CD8-positive, alpha-beta memory T cell (primary cell): ENCODE measurements at places on chromosomes 2 and 18.

DNA sequence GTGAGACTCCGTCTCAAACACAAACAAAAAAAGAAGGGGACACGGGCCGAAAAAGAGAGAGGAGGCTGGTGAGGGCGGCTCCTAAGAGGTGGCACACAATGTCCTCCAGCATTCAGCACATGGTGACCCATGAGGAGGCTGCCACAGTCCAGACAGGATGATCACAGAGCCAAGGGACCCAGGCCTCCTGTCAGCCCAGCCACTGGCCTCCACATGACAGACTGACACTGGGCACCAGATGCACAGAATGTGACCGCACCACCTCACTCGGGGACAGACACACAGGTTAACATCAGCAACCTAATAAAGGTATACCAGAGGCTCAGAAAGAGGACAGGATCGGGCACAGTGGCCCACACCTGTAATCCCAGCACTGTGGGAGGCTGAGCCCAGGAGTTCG lies 21.0 kb downstream of the PASK start:
- no peak for DNase-seq

DNA sequence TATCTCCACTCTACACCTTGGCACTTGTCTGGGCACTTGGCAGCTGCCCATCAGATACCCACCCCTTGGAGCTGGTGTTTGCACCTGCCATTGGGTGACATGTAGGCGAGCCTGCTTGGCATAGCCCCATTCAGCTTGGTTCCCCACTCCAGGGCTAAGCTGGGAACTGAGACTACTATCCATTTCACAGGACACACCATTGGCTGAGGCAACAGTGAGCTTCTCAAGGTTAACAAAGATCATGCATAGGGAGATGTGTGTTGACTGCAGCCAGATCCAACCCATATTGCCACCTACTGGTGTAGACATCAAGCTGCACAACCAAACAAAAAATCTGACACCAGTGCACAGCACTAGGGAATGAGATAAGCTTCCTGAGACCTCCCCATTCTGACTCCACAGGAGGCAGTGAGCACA lies 1389.8 kb upstream of the TMEFF2 start:
- DNase-seq: no peak

GRCh38 chr2:136389809-136390208 lies 271.9 kb upstream of the CXCR4 start:
- DNase-seq: no peak

DNA sequence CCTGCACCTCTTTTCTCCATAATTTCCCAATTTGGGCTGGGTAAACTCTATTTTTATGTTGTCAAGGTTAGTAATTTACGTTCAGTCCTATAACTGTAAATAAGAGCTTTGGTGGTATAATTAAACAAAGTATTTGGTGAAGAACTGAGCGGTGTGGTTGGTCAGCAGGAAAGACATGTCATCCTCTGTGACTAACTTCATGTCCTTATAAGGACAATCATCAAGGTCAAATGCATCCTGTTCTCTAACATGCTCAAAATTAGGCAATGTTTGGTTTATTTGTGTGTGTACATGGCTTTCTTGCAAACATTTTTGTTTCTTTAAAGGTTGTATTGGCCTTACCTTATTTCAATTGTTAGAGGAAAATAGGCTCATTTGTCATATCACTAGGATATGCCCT lies 121.5 kb upstream of the NABP1 start:
- no peak for DNase-seq

DNA sequence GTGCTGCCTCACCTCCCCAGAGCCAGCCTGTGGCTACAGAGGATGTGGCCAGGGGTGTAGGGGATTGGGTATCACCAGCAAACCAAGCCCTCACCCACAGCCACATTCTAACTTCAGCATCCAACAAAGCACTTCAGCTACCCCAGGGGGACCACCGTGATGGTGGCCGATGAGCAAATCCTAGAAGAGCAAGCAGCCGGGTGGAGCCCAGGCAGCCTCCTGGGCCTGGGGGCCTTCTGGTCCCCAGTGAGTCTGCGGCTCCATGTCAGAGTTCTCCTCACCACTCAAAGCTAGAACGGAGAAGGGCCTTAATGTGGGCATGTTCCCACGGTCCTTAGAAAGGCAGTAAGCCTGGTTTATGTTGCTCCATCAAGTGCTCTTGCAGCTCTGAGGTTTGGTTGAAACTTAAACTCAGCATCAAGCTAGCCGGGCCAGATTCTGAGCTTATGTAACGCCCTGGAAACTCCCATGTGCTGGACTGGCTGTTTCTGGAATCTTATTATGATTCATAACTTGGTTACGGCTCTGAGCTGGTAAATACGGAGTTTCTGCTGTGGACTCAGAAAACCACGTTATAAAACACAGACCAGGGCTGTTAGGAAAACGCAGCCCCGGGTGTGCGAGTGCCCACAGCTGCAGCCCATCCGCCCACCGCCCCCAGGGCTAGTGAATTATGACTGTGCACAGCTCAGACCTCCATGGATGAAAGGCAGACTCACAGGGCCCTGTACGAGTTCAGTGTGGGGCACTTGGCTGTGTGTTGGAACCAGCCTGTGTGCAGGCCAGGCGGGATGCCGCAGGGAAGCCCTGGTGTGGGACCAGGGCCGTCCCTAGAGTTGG lies 99.8 kb downstream of the SEPTIN10 start:
- peak; percentile 4 for DNase-seq

DNA sequence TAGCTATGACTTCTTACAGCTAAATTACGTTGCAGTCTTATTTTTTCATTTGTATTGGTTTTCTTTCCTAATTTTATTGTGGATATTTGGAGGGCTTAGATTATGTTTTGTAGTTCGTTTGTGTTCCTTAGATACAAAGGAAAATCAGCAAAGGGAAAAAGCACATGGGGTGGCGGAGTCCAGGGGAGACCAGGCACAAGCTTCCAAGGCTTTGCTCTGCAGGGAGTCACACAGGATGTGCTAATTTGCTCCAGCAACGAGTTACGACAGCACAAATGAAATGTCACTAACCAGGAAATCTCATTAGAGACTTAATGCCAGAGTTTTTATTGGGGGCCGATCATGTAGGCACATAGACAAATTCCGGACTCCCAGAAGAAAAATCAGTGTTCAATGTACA lies 60.5 kb upstream of the CABYR start:
- no peak for DNase-seq

DNA sequence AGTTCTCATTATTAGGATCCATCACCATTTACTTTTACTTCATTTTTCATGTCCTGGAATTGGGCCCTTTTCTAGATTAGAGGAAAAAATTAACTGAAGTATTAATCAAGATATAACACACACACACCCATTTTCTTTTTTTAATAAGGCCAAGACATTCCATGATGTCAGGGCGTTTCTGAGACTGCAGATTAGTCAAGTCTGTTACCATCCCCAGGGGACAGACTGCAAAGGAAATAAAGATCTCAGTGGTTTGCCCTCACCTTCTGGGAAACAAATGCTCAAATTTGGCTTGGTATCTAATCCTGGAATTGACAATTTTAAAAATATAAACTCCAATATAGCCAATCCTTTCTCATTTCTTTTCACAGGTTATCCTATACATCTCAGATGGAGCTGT lies 27.4 kb downstream of the RMP24 start:
- no peak for DNase-seq

GRCh38 chr18:8468921-8469335 lies 140.3 kb upstream of the RAB12 start:
- DNase-seq: no peak

DNA sequence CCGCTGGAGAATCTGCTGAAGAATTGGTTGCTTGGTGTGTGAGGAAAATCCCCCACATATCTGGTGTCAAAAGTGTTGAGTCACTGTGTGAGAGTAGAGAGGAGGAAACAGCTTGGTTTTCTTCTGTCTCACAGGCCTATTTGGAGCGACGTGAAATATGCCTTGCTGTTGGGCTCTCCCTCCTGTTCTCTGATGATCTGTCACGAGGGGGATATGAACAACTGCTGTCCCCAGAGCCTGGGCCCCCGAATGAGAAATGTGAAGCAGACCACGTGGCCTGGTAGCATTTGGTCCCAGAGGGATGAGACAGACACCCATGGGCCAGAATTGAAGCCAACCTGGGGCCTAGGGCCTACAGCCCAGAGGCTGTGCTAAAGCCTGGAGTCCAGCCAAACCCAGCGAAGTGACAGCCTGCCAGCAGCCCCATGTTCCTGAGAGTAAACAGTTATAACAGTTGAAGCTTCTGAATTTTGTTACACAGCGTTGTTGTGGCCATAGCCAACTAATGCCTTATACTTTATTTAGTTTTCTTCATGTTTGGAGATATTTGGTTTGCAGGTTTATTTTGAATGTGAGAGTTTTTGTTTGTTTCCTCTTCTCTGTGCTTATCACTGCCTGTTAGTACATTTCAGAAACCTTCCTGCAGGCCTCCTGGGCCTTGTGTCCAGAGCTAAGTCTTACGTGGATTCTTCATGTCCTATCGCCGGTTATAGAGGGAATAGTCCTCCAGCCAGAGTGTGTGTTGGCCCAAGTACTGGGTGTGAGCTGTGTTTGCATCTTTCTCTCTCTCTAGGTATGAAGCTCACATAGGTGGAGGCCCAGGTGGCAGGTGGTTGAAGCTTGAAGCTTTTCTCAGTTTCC lies 18.7 kb upstream of the COLEC12 start:
- no peak for DNase-seq

DNA sequence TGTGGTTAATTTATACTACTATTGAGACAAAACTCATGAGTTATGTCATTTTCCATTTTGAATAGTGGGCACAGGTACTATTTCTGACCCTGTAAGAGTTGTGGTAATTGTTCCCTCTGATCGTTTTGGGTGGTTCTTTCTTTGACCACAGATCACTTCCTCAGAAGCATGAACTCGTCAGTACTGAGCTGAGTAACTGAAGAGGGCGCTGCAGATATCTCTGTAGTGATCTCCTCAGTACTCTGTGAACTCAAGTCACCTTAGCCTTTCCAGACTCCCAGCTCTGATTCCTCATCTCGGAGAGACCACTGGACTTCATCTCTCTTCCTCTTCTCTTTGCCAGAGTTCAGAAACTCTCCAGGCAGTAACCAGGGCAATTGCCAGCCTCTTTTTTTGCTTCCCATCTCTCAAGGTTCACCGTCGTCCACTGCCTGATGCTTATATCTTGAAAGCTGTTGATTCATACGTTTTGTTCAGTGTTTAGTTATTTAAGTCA lies 9.4 kb upstream of the IL1RL1 start:
- peak; percentile 11 for DNase-seq

DNA sequence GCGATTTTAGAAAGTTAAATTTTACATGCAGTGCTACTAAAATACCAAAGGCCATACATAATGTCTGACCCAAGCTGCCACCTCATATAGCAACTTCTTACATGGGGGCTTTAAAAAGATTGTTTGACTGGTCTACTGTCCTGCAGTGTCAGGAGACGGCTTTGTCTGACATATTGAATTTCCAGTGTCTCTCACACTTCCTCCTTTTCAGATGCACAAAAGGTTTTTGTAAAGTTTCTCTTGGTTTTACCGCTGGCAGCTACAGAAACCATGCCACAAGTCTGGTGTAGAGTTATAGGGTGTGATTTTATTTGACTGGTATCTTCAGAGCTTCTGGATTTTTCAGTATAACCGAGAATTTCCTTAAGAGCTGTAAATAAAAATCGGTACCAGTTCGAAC lies 1.1 kb upstream of the ASAP2 start:
- no peak for DNase-seq

DNA sequence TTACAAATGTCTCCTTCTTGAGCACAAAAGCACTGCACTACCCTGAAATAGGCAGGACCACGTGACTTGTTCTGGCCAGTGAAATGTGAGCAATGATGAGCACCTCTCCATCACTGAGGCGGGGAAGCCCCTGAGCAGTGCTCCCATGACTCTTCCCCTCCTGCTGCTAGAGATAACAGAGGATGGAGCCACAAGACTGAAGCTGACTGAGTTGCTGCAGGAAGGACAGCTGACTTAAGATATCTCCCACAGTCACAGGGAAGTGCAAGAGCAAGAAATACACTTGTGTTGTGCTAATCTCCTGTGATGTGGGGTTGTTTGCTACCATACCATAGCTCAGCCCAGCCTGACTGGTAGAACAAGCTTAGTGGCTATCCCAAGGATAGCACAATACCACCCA lies 38.7 kb downstream of the STK39 start:
- DNase-seq: no peak

DNA sequence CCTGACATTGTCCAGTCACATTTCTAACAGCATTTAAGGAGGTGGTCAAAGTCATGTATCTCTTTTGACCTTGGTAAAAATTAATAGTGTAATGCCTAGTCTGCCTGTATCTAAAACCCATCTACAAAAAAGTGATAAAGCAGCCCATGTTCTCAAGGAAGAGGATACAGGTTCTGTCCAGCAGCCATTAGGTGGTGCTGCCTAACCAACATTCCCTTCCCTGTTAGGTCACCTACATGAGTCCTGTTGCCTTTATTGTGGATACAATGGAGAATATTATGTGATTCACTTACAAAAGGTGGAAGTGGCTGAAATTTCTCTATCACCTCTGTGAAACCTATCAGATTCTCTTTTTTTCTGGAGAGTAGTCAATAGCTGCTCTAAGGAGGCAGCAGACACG lies 52.5 kb downstream of the AQP4 start:
- DNase-seq: no peak

GRCh38 chr2:127646487-127647241 lies 711 bp downstream of the GPR17 start:
- DNase-seq: no peak

- peak; percentile 10 for DNase-seq
Measured at GRCh38 chr2:213015387-213016165, 135.8 kb downstream of the IKZF2 start.

GRCh38 chr2:228352048-228352447 lies 170.6 kb upstream of the SPHKAP start:
- no peak for DNase-seq

GRCh38 chr2:206915121-206915520 lies 24.2 kb upstream of the CPO start:
- no peak for DNase-seq

GRCh38 chr2:202278944-202279343 lies 13.4 kb downstream of the NOP58 start:
- DNase-seq: no peak

GRCh38 chr2:221943076-221943810 lies 355.6 kb downstream of the PAX3 start:
- DNase-seq: no peak

DNA sequence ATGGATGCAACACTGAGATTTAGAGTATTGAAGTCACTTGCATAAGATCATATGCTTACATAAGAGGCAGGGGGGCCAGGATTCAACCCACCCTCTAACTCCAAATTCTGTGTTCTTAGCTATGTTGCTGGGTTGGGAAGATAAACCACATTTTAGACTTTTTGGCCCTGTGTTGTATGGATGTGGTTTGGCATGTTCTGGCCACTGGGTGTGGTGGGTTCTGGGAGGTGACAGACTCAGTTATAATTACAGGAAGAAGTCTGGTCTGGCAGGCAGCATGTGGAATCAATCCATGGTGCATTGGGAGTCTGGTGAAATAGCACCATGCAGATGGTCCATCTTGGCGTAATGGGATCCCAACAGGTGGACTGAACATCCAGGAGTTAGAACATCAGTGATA lies 138.9 kb downstream of the LTBP1 start:
- DNase-seq: no peak

DNA sequence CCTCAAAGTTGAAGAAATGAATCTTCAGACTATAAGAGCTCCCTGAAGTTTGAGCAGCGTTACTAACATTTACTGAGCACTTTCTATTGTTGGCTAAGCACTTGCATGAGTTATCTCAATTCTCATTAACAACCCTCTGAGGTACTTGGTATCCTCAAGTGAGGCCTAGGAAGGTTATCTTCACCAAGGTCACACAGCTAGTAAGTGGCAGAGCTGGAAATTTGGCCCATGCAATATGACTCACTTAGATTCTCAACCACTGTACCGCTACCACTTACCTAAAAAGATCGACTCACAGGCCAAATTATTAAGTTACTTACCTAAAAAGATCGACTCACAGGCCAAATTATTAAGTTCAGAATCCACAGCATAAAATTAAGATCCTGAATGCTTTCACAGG lies 8.7 kb upstream of the METAP1D start:
- DNase-seq: no peak

- peak; percentile 22 for DNase-seq
Measured at GRCh38 chr2:105926960-105927678, 182.4 kb downstream of the NCK2 start.
